ENCODE measurements at places on chromosomes 3 and 15.

- no peak for DNase-seq
Measured at GRCh38 chr3:174232658-174233429, 626.3 kb upstream of the NAALADL2 start.

DNA sequence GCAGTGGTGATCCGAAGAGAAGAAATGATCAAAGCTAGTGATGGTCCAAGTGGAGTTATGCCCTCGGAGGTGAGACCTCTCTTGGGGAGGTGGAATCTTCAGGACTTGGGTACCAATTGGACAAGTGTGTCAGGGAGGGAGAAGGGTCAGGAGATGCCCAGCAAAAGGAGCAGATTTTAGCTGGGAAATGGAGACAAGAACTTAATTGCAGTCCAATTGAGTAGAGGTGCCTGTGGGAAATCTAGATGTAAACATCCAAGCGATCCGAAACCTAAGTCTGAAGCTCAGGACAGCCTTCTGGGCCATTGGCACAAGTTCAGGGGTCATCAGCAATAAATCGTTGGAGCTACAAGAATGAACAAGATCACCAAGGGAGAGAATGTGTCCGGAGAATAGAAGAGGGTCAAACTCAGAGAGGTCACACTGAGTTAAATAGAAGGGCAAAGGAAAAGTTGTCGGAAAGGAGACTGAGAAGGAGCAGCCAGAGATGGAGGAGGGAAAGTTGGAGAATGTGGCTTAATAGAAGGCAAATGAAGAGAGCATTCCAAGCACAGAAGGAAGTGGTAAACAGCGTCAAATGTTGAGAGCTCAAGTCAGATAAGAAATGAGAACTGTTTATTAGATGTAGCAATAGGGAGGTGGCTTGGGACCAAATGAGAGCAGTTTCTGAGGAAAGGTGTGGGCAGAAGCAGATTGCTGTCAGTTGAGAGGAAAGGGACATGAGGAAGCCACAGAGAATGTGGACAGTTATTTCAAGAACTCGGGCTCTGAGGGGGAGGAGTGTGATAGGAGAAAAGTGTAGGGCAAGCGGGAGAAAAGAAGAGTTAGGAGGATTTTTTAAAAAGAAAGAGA, 64.2 kb upstream of the FNDC3B start:
- DNase-seq = no peak

GRCh38 chr3:40680685-40681657, 156.2 kb downstream of the ZNF621 start:
- no peak for DNase-seq

- no peak for DNase-seq
Measured at GRCh38 chr15:58544756-58545155, 113.0 kb downstream of the LIPC start.

GRCh38 chr3:109072194-109072593, 45.7 kb downstream of the MORC1 start:
- no peak for DNase-seq

- no peak for DNase-seq
Measured at GRCh38 chr15:81485806-81486205, 111.8 kb upstream of the TMC3 start.

DNA sequence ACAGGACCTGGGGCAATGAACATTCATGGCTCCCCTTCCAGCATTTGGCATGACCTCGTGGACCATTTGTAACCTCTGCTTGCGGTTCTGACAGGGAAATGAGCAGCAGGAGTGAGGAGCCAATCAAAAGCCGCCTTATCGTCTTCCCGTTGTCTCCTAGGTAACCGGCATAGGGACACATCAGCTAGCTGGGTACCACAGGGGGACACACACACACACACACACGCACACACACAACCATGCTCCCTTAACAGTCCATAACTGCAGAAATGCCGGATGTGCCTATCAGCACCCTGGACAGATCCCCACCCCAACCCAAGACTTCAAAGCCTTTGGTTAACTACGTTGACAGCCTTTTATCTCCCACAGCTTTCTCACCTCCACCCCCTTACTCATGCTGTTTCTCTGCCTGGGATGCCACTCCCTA, 53.4 kb upstream of the CCDC174 start:
- peak; percentile 63 for DNase-seq

DNA sequence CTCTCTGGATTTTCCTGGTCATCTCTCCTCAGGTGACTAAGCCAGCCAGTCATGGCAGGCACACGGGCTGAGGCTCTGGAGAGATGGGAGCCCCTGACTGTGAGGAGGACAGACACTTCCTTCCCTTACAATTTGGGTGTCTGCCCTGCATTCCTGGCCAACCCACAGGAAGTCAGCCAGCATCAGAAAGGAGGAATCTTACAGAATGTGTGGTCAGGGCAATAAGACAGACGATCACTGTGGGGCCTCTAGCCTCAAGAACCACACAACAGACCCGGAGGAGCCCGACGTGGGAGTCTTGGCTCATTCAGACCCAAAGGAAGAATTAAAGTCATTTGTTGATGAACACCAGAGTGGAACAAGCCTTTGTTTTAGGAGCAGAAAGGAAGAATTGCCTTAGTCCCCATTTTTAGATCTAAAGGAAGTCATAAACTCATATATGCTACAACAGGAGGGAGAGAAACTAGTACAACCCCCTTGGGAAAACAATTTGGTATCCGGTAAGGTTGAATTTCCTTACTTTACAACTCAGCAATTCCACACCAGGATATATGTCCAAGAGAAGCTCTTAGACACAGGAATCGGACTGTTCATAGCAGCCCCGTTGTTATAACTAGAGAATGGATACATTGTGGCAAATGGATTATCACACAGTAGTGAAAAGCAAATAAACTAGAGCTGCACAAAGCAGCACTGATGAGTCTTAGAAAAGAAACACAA, 62.2 kb downstream of the ABTB1 start:
- DNase-seq = no peak

DNA sequence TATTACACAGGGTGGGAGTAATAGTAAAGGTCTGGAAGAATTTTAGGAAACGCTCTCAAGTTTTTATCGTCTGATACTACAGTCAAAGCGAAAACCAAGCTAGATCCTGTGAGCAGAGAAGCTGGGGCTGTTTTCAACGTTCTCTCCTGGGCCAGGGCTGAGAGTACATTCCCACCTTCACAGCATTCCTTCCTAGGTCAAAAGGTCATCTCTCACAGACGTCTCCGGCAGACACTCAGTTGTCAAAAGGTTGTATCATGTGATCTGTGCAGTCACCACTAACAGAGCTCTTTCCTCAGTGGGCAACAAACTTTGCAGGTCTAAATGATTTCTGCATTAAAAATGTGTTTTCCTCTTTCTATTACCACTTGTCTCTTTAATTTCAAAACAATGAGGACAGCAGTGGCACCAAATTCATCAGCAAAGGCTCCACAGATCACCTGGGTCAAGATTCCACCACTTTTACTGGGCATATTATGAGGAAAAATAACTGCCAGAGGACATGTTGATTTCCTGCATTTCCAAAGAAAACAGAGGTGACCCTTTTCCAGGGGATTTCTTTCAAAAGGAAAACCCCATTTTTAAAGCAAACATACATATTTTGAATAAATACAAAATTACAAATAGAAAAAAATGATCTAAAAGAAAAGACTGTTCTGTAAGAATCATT, 41.9 kb downstream of the MEIS2 start:
- no peak for DNase-seq

DNA sequence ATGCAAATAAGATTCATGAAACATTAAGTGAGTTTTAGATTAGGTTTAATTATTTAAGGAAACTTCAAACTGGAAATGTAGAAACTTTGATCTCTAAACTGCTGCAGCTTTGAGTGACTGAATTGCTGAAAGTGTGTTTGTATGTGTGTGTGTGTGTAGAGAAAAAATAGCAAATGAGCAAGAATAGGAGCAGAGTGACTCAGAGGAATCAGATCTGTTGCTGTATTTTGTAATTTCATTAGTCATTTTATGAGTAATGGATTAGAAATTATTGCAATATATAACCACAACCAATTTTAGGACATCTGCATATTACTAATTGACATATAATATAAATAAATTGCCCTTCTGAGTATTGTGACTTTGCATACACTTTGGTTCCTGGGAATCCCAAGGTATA, 52.8 kb upstream of the SLC9A9 start:
- DNase-seq = no peak

- peak; percentile 37 for DNase-seq
Measured at GRCh38 chr15:89496155-89497098, at the start of gene RHCG. TSS of gene RHCG (minus strand) at chr15:89496583. CDS start at chr15:89496544, 39 bp downstream.

- no peak for DNase-seq
Measured at GRCh38 chr3:150723946-150724345, 20.2 kb upstream of the ERICH6 start.

GRCh38 chr3:11373235-11373634, 101.0 kb downstream of the ATG7 start:
- no peak for DNase-seq

- no peak for DNase-seq
Measured at GRCh38 chr3:111999484-112000324, 982 bp downstream of the TAGLN3 start.

GRCh38 chr3:159923956-159924355, 64.7 kb upstream of the IL12A start:
- no peak for DNase-seq

GRCh38 chr15:35937380-35937779, 391.4 kb upstream of the DPH6 start:
- DNase-seq = no peak

- no peak for DNase-seq
Measured at GRCh38 chr3:122085673-122086072, 30.5 kb downstream of the CD86 start.

DNA sequence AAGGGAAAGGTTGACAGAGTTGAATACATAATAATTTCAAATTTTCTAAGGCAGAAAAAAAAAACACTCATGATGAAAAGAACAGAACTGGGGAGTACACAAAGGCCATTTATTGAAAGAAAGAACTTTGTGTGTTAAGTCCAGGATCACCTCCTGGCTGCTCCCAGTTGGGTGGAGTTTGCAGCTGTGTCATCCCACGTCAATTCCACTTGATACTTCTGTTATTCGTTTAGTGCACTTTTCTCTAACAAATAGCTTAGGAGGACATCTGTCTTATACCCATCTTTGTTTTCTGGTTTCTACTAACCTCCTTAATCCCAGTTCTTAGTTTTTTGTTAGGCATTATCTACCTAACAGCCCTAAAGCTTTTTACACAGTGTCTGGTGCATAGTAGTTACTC, 44.7 kb downstream of the SGO1 start:
- DNase-seq = no peak

DNA sequence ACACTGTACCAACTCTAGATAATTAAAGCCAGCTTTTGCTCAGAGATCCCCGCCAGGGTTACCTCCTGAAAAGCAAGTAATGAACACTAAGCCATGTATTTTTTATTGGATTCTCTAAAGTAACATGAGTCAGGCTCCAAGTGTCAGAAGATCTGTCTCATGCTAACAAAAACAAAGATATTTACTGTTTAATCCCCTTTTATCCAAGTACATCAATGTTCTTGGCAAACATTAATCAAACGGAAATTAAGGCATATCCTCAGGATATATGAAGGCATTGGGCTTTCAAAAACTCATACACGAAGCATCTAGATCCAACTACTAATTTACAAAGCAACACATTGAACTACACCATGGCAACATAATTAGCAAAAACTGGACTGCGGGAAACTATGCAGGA, 37.2 kb downstream of the MYO5A start:
- no peak for DNase-seq

GRCh38 chr3:22475665-22476240, 724.7 kb upstream of the ZNF385D start:
- DNase-seq = no peak

DNA sequence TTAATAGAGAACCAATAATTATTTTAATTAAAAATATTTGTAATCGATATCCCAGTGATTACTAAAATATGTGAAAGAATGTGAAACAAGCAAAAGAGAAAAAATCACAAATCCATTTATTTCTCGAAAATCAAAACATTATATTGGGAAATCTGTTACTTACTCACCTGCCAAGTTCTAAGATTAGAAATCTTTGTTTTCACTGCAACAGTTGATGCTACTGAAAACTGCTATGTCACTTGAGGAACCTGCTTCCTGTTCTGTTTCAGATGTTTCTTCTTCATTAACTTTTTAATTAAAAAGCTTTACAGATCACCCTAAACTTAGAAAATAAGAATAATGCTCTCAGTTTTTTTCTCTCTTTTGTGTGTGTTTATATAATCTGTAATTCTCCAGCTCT, 13.7 kb upstream of the DPH6 start:
- DNase-seq = no peak

DNA sequence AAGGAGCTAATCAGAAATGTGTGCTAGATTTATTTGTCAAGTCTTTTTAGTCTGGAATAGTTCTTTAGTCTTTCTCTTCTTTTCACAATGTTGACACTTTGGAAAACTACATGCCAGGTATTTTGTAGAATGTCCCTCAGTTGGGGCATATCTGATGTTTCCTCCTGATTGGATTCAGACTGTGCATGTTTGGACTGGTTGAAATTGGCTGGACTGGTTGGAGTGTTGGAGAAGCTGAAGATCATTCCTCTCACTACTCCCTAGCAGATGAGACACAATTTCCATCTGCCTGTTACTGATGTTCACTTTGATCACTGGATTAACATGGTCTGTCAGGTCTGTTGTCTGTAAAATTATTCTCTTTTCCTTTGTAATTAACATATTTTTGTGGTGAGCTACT, 3.7 kb downstream of the NME9 start:
- DNase-seq = no peak

DNA sequence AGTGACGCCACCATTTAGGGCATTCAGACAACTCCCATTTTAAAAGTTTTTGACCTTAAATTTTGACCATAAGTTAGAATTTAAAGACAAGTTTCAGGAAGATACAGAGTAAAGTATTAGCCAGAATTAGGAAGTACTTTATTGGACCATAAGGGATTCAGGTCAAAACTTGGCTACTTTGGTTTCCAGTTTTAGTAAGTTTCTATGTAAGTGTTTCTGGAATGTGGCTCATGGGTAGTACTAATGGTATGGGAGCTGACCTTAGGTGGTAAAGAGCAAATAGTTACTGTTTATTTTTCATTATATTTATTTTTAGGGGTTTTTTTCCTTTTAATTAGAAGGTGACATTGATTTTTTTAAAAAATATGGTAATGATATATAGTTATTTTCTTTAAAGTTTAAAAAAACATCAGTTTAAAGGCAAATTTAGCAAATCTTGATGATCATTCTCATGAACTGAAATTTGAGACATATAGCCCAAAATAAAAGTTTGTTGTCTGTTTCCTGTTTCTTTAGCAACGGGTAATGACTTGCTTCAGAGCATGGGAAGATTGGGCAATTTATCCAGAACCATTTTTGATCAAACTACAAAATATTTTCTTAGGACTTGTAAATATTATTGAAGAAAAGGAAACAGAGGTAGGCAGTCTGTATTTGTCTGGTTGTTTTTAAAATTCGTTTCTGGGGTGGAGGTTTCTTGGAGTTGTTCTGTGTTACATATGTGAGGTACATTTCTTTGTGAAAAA, 34.3 kb downstream of the U2SURP start:
- DNase-seq = no peak

GRCh38 chr3:190081389-190081788, 39.3 kb downstream of the P3H2 start:
- DNase-seq = no peak

- DNase-seq = no peak
Measured at GRCh38 chr3:10988991-10989484, 3.5 kb upstream of the SLC6A1 start.

All from stimulated activated naive CD8-positive, alpha-beta T cell treated with anti-CD3 and anti-CD28 coated beads, Interleukin-15, amount 100 ng/mL, for 72 hours (primary cell).